ENCODE measurements at places on chromosomes 16 and 17.
A peak's percentile ranks its signal among the peaks of the same experiment; 100 is the strongest.

GRCh38 chr17:45923511-45924268, 29.3 kb downstream of the MAPT start:
- DNase-seq: no peak

DNA sequence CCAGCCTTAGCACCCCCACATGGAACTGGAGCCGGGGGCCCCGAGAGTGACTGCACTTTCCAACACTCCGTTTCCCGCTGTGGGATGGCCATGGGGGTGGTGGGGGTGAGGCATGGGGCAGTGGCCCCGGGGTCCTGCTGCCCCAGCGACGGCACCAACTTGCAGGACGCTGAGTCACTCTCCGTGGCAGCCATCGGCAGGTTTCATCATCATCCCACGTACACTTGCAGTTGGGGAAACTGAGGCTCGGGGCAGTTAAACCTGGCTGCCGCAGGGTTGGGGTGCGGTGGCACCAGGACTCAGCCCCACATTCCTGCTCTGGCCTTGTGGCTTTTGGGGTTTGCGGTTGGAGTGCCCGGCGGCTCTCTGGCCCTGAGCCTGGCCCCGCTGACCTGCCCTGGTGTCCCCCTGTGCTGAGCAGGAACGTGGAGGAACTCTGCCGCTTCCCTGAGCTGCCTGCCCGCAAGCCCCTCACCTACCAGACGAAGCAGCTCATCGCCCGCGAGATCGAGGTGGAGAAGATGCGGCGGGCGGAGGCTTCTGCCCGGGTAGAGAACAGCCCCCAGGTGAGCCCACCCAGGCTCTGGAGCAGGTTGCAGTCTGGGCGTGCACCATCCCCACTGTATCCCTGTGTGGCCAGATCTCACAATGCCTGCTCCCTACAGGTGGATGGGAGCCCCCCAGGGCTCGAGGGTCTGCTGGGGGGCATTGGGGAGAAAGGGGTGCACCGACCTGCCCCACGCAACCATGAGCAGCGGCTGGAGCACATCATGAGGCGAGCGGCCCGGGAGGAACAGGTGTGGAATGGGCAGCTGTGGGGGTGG, 4.0 kb downstream of the GNG13 start:
- no peak for DNase-seq

GRCh38 chr17:43614561-43614960, 47.2 kb downstream of the MEOX1 start:
- DNase-seq: no peak

- no peak for DNase-seq
These were observed 328.1 kb downstream of the CA10 start for GRCh38 chr17:51830451-51830850.

- no peak for DNase-seq
These were observed 4.6 kb upstream of the NACA2 start for GRCh38 chr17:61595418-61596186.

DNA sequence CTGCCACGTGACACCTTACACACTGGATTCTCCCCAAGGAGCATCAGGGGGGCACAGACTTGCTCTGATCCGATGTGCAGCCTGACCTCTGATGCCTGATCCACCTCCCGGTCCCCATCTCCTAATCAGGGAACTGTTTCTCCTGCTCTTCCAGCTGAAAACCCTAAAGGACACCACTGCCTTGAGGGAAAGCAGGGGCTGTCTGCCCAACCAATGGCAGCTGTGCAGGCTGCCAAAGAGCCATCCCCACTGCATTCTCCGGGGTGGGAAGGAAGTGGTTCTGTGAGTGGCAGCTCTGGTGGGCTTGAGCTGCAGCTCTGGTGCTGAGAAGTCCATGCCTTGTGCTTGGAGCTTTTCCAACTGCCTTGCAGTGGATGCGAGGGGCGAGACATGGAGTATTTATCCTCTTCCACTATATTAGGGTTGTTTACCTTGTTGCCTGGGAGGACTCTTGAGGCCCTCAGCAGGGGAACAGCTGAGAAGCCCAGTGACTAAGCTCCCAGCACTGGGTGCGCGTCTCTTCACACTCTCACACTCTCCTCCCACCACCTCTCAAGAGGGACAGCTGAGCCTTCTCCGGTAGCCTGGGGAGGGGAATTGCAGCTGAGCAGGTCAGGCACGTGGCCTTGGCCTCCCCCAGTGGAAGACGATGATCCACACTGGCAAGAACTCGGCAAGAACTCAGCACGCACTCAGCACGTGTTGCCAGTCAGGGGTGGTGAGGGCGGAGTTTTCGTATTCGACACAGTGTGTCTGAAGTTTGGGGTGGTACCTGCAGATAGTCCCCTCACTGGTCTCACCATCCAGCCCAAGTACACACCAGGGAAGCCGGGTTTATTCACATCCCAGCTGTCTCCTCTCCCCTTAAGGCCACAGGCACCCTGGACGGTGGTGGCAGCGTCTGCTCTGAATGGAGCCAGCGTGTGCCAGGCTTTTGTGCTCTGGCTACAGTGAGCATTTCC, 21.1 kb upstream of the SPATA32 start:
- no peak for DNase-seq

- no peak for DNase-seq
These were observed 16.0 kb upstream of the CMTM4 start for GRCh38 chr16:66712512-66712911.

DNA sequence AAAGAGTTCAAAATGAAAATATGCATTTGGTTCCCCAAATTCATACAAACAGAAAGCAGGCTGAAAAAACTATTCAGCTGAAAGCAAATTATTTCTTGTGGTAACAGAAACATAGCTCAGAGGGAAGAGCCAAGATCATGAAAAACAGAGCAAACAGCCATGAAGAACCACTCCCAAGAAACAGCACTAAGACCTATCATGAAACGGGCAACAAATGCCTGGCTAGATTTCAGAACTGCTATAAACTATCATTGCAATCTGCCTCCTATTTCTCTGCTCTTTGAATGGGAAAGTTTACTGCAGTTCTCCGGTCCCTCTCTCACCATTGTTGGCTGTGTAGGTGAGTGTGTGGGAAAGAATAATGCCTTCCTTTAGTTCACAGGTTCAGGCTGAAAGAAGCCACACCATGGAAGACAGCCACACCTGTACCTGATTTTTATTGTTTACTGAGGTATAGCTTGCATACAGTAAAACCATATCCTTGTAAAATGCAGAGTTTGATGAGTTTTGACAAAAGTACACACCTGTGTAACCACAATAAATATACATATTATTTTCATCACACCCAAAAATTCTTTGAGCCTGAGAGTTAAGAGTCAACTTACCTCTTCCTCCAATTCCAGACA, 48.2 kb downstream of the CEP112 start:
- DNase-seq: no peak

DNA sequence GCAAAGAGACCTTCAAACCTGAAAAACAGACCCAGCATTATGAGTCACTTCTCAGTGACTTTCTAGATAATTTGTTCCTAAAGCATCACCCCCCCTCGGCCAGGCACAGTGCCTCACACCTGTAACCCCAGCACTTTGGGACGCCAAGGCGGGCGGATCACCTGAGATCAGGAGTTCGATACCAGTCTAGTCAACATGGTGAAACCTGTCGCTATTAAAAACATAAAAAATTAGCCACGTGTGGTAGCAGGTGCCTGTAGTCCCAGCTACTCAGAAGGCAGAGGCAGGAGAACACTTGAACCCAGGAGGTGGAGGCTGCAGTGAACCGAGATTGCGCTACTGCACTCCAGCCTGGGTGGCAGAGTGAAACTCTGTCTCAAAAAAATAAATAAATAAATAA, 24.3 kb upstream of the RNPS1 start:
- DNase-seq: no peak

- DNase-seq: no peak
These were observed 15.7 kb downstream of the RBL2 start for GRCh38 chr16:53449816-53450517.

GRCh38 chr16:8184854-8185253, 405.5 kb downstream of the TMEM114 start:
- DNase-seq: no peak

DNA sequence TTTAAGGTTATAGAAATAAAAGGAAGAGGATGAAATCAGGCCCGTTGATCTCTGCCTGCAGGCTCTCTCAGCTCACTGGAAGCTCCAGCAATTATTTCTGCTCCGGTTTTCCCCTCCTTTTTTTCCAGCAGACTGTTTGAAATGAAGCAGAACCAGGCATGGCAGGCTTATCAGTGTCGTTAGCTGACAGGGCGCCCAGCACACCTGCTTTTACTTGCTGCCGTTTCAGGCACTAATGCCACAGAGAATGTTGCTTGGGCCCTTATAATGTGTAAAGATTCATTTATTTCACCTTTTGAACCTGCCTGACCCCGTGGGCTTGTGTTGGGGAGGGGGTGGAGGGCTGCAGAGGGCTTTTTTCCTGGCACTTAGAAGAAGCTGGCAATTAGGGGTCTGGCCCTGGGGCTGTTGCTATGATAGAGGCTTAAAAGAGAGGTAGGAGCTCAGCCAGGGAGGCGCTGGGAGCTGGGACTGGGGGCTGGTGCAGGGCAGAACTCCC, 108.1 kb downstream of the IRX3 start:
- DNase-seq: no peak

GRCh38 chr16:11377154-11377553, 31.9 kb downstream of the RMI2 start:
- DNase-seq: no peak

DNA sequence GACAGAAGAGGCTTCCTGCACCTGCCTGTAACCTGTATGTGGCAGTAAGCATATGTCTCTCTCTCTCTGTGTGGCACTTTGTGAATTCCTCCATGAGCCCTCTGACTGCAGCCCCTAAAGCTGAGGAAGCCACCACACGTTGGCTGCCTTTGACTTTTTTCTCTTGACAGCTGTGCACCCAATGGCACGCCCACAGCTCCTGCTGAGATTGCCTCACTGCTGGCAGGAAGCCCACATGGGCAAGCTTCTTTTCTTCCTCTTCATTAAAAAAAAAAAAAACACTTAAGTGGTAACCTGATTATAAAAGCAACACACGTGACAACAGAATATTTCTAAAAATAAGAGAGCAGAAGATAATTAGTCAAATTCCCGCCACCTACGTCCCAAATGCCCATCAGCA, 34.0 kb upstream of the PIRT start:
- DNase-seq: no peak

DNA sequence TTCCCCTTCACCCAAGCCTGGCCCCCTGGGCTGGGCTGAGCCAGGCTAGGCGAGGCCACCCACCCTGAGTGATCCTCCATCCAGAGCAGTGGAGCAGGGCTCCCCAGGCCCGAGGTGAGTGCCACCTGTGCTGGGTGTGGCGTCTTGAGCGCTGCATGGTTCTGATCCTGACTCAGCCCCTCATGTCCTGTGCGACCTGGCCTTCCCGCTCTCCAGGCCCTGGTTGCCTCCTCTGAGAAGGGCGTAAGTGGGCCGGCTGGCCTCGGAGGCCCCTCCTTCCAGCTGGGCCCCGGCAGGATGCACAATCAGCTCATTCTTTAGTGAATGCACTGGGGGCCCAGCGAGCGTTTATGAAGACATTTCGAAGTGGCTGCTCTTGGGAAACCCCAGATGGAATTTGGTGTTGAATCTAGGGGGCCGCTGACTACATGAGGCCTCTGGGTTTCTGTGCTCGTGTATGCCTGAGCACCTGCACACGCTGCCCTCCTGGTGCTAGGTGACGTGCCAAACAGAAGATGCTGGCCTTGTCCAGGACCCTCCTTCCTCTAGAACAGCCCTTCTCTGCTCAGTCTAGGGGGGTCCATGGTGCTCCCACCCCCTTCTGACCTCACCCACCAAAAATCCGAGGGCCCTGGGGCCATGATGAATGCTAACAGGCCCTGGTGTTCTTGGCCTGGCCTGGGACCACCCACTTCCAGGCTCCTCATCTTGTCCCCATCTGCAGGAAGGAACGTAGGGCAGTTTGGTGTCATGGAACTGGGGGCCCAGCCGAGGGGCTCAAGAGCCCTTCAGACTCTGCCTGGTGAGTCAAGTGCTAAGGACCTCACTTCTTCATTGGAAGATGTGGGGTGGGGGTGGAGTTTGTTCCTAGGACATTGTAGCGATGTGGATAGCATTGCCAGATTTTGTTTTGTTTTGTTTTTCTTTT, 3.6 kb upstream of the TMEM92 start:
- DNase-seq: no peak

- peak; percentile 58 for DNase-seq
These were observed 832 bp upstream of the SRRM2 start for GRCh38 chr16:2751577-2752034.

DNA sequence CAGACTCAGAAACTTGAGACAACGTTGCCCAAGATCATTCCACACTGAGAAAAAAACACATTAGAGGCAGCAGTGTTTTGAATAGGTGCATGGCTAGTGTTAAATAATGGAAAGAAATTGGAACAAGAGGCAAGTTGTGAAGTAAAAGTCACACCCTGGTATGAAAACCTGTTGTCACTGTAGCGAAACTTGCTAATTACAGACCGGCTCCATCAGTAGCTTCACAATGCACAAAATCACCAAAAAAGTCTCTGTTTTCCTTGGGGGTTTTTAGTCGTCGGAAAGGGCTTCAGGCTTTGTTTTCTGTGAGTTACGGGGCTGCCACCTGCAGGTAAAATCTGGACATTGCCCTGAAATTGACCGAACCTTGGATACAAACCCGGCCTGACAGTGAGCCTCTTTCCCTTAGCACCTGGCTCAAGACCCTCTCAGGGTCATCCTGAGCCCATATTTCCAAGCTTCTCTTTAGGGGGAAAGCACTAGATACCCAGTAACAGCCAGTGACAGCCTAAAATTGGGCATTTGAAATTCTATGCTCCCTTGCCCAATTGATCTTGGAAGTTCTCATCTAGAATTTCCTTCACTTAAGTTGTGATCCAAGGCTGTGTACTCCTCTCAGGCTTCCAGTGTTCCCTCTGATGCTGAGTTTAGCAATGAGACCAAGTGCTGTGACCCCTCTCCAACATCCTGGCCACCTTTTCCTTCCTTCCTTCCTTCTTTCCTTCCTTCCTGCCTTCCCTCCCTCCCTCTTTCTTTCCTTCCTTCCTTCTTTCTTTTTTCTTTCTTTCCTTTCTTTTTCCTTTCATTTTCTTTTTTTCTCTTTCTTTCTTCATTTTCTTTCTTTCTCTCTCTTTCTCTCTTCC, 7.2 kb upstream of the GRB2 start:
- peak; percentile 43 for DNase-seq

- DNase-seq: no peak
These were observed 2.9 kb downstream of the CIITA start for GRCh38 chr16:10879681-10880589.

- DNase-seq: no peak
These were observed 2.2 kb upstream of the PDP2 start for GRCh38 chr16:66878067-66878466.

DNA sequence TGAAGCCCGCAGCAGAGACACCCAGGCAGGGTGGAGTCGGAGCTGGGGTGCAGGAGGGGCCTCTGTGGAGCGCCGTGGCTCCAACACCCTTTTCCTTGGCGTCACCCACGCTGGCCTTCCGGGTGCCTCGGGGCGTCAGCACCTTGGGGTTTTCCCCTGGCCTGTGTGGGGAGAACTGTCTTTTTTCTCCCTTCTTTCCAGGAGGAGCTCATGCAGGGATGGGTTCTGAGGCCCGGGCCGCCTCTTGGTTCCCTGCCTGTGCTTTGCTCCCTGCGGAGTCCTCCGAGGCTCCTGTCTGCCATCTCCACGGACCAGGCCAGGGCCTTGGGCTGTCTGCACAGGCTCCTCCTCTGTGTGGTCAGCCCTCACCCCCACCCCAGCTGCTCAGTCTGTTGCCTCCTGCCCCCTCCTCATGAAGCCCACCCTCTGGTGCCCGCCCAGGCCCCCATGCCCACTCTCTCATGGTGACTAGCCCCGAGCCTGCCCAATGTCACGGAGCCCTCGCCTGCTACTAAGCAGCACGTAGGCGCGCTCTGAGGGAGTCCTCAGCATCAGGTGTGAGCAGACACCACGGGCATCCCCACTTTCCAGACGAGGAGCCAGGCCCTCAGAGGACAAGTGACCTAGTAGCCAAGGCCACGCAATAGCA, 5.0 kb downstream of the KATNB1 start:
- DNase-seq: no peak

GRCh38 chr17:9002606-9003354, 18.5 kb upstream of the NTN1 start:
- no peak for DNase-seq

GRCh38 chr16:57244463-57244766, 644 bp upstream of the ARL2BP start:
- DNase-seq: no peak

Data from PC-9 (cell line).